ENCODE measurements at places on chromosomes 4 and X.

DNA sequence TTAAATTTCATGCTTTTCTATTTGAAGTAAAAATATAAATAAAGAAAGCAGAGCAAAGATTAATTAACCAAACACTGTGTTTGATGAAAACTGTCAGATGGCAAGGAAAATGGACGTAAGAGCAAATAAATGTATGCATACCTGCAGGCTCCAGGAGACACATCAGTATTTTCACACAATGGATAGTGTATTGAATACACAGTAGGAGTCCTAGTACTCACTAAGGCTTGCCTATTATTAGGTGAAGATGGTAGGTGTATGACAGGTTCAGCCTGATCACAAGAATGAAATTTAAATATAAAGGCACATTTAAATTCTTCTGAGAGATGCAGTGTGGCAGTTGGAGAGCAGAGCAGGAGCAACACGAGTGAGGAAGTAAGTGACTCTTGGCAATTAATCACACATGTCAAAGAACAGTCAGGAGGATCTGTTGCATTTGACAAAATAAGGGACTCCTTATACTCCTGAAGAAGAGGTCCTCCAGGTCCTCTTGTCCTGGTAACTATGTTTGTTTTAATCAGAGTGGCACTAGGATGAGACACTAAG, 106.0 kb upstream of the NDST4 start:
- no peak for DNase-seq

DNA sequence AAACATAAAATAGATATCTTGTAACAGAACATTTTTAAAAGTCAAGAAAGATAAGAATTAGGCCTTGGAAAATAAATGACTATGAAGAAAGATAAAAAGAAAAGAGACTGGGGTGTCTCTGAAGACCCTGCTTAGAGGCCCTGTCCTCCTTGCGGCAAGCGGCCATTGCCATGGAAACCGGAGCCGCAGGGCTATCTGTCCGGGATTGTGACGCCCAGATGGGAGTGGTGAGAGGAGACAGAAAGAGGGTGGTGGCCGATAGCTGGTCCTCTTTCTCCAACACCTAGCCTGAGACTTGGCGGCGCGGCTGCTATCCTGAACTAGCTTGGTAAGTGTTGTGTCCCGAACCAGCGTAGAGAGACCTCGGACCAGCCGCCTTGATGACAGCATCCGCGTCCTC, at the start of gene DUSP21:
Gene DUSP21 (plus strand): TSS at position 269 of the 400 bp plus-strand sequence. CDS start 112 bp downstream, at position 381.
- no peak for DNase-seq

- DNase-seq, result no peak
Observed at GRCh38 chr4:2365054-2365912, 53.2 kb downstream of the ZFYVE28 start.

DNA sequence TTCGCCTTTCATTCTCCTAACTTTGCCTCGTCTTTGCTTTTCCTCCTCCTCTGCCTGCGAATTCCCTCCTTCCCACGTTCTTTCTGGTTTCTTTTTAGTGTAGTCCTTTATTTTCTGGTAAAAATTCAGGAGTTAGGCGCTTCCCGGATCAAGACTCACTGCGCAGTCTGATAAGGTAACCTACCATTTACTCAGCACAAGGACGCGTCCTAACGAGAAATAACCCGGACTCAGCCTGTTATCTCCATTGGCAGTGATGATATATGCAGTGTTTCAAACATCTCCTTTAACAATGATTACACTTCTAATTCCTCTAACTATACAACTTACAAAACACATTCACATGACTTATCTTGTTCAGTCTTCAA, 357 bp upstream of the ETNPPL start:
- DNase-seq, result no peak

DNA sequence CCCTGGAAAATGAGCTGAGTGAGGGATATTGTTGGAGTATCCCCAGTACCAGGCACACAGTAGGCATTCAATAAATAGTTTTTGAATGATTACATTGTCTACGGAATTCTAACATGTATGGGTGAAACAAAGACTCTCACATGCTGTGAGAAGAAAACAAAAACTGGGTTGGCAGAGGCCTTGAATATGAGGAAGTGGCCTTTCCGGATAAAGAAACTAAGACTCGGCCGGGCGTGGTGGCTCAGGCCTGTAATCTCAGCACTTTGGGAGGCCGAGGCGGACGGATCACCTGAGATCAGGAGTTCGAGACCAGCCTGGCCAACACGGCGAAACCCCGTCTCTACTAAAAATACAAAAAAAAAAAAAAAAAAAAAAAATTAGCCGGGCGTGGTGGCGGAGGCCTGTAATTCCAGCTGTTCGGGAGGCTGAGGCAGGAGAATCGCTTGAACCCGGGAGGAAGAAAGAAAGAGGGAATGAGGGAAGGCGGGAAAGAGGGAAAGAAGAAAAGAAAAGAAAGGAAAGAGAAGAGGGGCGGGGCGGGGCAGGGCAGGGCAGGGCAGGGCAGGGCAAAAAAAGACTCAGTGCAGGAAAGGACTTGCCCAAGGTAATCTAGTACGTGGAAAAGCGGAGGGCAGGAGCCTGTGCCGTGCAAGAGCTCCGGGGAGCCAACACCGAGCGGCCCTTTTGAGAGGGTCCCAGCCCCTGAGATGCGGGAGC, 689 bp upstream of the TMA16 start:
- DNase-seq, result no peak

GRCh38 chr4:3865986-3866812, 100.0 kb downstream of the ADRA2C start:
- DNase-seq, result no peak

GRCh38 chrX:133418588-133418987, 3.3 kb upstream of the GPC4 start:
- DNase-seq, result no peak

DNA sequence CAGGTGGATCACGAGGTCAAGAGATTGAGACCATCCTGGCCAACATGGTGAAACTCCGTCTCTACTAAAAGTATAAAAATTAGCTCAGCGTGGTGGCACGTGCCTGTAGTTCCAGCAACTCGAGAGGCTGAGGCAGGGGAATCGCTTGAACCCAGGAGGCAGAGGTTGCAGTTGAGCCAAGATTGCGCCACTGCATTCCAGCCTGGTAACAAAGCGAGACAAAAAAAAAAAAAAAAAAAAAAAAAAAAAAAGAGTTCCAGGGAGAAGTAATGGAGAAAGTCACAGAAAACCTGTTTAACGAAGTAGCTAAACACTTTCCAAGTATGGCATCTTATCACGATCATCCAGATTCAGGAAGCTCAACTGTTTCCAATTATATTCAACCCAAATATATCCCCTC, 10.9 kb downstream of the KLHL4 start:
- DNase-seq, result no peak

DNA sequence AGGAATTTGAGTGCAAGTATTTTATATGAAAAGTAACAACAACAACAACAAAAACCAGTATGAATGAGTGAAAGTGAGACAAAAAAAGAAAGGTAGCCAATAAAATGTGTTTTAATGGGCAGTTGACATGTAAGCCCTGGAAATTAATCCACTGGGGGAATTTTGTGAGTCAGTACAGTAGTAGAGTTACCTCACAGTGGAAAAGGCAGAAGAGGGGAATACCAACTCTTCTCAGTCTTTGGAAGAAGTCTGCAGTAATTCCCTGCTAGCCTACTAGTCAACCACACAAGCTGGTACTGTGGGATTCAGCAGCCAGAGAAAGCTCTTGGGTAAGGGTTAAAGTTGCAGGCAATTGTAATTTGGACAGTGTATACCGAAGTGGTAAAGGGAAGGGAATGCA, 76.3 kb upstream of the IL15 start:
- no peak for DNase-seq

- DNase-seq, result no peak
Observed at GRCh38 chrX:40440866-40441265, 139.9 kb upstream of the ATP6AP2 start.

DNA sequence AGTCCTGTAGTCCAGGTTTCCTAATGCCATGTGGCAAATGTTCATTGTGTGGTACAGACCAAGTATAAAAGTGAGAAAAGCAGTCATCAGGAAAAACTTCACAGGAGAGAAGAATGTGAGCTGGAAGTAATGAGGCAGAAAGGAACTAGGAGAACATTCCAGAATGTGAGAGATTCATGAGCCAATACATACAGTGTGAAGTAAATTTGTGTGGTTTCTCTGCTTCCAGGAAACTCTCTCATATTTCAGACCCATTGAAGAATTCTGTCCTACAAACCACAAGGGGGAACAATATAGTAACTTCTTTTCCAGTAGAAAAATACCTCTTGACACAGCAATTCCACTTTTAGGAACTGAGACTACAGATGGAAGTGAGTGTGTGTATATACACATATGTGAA, 136.5 kb downstream of the RNF150 start:
- DNase-seq, result no peak

DNA sequence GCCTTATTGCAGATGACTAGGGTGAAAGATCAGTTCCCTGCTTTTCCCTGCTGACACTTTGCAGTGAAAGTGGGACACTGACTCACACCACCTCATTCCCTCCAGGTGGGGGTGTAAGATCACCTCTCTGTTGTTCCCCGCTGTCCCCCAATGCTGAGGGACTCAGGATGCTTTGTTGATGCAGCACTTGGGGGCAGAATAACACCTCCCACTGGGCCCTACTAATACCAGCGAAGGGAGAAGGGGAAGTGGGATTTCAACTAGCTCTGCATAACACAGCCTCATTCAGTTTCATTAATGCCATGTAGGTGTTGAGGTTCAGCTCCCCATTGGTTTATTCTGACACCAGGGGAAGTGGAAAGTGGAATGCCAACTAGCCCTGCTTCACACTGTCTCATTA, 43.6 kb upstream of the IL1RAPL2 start:
- no peak for DNase-seq

GRCh38 chr4:52748432-52748831, 2.8 kb downstream of the ERVMER34-1 start:
- no peak for DNase-seq

DNA sequence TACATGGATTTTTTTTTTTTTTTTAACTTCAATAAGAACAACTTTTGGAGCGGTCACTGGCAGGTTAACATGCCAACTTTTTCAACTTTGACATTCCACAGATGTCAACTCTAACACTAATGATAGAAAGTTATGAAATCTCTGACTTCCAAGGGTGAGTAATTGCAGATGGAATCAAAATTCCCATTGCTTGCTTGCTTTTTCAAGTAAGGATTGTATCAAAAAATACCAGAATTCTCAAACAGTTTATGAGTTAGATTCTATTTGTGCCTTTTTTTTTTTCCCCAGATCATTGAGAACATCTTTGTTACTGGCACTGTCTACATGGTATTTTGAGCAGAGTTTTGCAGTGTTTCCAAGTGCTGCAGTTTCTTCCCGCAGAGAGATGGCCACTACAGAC, 50.3 kb upstream of the OTUD4 start:
- DNase-seq, result no peak
